ENCODE measurements at places on chromosomes 12 and 14.

GRCh38 chr12:25695574-25695973 is 142.5 kb upstream of the LMNTD1 start:
- DNase-seq: no peak

DNA sequence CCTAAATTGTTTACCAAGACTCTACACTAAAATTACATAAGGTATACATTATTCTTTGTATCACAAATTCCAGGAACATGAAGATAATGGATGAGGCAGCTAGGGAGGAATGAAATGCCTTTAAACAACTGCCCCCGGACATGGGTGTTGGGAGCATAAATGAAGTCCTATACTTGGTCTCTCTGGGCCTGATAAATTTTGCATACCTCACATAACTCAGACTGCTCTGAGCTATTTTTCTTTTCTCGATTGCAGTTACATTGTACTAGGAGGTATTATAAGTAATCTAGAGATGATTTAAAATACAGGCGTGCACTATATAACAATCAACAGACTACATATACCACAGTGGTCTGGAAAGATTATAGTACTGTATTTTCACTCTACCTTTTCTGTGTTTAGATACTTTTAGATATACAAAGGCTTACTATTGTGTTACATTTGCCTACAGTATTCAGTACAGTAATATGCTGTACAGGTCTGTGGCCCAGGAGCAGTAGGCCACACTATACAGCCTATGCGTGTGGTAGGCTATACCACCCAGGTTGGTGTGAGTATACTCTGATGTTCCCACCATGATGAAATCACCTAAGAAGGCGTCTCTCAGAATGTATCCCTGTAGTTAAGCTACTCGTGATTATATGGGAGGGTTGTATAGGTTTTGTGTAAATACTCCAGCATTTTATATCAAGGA is 14.3 kb downstream of the FNTB start:
- no peak for DNase-seq

- no peak for DNase-seq
These were observed 28.6 kb downstream of the SLC2A14 start for GRCh38 chr12:7844116-7844515.

DNA sequence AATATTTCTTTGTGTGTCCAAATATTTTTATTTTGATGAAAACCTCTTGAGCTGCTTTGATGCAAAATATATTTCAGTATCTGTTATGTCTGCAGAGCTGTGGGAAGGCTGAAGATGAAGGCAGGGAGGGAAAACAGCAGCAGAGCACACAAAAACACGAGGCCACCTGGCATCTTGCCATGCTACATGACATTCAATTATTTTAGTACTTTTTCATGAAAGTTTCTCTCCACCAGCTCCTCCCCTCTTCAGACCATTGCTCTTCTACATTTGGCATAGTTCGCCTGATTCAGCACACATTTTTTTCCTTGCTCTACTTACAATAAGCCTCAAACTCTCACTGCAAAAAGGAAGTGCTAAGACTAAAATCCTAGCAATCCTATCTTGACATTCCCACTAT is 4.6 kb upstream of the ALX1 start:
- DNase-seq: no peak

GRCh38 chr12:131783915-131784541 is 44.2 kb upstream of the MMP17 start:
- DNase-seq: no peak

- DNase-seq: no peak
These were observed 2.3 kb downstream of the DLK1 start for GRCh38 chr14:100728962-100729361.

DNA sequence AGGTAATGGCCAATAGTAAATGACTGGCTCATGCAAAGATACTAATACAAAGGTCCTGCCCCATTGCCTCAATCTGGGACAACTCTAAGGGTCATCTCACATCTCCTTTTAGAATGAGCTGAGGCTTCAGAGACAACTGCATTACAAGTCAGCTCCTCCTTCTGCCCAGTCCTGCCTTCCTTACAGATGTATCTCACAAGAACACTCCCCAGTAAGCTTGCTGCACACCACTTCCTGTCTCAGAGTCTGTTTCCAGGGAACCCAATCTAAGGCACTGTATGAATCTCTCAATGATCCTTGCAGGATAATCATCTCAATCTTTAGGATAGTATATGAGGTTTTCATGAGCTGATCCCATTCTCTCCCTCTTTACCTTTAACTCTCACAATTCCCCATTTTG is 57.8 kb upstream of the ZDHHC17 start:
- DNase-seq: no peak

- no peak for DNase-seq
These were observed 102.5 kb upstream of the MDM1 start for GRCh38 chr12:68434391-68435298.

DNA sequence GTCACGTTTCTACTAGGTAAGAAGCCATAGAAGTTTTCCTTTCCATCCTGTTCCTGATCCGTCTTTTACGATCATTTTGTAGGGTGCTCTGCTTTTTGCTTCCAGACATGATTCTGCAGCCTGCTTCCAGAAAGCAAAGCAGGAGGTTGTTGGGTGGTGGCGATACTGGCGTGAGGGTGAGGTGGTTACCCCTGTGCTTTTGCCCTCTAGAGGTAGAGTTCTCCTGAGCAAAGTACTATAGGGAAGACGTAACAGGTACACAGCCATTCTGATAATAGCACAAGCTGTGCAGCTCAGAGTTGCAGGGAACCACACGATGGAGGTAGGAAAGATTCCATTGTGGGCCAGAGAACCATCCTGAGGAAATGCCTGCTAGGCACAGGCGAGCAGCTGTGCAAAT is 186.0 kb downstream of the PAH start:
- DNase-seq: no peak

GRCh38 chr12:109618082-109618481 is 44.5 kb downstream of the MVK start:
- no peak for DNase-seq

DNA sequence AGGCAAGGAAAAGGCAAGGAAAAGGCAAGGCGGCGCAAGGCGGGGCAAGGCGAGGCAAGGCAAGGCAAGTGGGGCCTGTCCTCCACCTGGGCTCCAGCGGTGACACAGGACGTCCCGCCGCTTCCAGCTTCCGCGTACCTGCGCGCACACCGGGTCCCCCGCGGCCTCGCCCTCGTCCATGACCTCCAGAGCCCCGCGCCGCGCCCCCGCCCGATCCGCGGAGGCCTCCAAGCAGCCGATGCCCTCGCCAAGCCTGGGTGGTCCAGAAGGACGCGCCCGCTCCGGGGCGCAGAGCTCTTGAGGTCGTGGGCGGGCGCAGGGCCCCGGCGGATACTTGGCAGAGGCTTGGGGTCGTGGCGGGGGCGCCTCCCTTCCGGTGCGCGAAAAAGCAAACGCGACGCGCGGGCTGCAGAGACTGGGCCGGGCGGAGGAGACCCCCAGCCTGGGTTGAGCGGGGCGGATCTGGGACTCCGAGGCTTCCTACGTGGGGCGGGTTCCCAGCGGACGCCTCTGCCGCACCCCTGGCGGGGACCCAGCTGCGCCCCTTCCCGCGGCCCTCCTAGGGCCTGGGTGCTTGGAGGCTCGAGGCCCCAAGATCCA is 60.8 kb upstream of the EIF5 start:
- DNase-seq: no peak

GRCh38 chr12:47346251-47347019 is 266.7 kb upstream of the AMIGO2 start:
- no peak for DNase-seq

DNA sequence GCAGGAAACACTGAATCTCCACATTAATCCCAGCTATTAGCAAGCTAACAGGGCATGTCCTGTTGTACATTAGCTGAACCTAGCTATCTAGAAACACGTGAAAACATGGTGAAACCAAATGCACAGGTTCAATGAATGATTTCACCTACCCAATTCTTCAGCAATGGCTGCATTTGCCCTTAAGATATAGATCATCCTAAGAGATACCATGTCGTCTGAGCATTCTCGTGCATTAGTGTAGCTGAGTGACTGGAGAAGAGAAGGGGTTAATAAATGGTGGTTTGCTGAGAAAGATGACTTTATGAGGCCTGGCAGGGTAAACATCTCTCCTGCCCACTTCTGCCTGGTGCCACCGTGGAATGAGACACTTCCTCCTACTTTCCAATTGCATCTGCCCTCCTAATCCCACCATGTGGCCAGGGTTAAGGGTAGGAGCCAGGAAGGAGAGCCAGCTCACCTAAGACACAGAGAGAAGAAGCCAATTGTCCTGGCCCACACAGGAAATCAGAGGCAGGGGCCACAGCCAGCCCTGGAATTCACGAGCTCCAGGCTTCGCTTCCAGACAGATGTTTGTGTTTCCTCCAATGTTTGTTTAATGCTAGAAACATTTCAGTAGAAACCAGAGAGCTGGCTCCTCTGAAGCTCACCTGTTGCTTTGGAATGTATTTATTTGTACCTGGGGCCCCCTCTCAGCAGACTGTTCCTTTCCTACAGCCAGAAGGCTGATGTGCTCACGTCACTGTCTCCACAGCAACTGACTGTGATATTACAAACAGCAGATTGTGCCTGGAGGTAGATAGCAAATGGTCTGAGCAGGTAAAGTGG is 126.0 kb upstream of the PARP11 start:
- DNase-seq: no peak

GRCh38 chr14:77882636-77883035 is 82.7 kb downstream of the ADCK1 start:
- DNase-seq: no peak

- DNase-seq: no peak
These were observed 134.1 kb downstream of the PLEKHA5 start for GRCh38 chr12:19263672-19264071.

GRCh38 chr14:99561864-99562263 is 42.1 kb downstream of the CCDC85C start:
- DNase-seq: no peak

- DNase-seq: no peak
These were observed 494.5 kb downstream of the TMEM132D start for GRCh38 chr12:129409281-129409680.

Data from activated T-cell treated with anti-CD3 and anti-CD28 coated beads, Interleukin-2, amount 50 U/mL, for 24 hours (primary cell).